ENCODE measurements at places on chromosomes 11 and 22.

DNA sequence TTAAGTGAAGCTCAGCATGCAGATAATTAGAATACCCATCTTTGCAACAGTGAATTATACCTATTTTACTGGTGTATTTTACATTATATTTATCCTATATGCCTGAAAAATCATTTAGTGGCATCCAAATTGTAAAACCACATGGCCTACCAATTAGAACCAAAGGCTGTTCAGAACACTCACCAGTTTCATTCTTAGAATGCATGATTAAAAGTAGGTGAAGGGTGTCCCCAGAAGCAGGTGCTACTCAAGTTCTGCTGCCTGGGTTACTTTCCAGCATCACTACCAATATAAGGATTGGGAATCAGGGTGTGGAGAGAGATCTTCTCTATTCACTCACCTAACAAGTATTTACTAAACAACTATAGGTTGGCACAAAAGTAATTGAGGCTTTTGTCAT, 103.3 kb downstream of the SGSM3 start:
- H3K4me3 ChIP-seq: no peak overlapping the region
- no peaks in the 10 kb centered on the region for H3K4me1 ChIP-seq
- H3K27ac ChIP-seq: no peak overlapping the region
- no peaks in the 10 kb centered on the region for H3K36me3 ChIP-seq
- H3K27me3 ChIP-seq: no peaks in the 10 kb centered on the region
- no peak for DNase-seq

DNA sequence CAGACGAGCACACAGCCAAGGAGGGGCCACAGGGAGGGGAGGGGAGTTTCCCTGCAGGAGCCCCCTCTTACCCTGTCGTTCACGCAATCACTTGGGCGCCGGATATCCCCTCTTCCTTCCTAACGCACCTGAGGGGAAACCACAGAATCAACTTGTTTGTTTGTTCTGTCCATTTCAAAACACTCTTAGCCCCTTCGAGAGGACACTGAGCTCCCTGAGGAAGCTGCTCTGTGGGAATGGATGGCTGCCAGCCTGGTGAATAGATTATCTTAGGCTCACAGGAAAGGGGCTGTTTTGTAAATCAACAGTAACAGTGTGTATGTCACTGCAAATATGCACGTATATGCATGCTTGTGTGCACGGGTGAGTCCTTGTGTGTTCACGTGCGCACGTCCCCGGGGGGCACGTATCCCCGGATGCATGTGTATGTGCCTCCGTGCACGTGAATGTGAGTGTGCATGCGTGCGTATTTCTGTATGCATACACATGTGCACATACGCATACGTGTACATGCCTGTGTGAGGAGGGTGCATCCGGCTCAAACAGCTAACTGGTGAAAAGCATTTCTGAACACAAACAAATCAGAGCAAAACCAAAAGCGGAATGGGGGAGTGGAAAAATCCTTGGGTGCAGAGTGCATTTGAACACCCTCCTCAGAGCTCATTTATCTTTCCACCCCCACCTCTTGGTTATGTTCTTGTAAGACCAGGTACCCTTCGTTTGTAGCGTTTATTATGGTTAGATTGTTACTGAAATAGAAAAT, 7.2 kb downstream of the ARSA start:
- DNase-seq: peak; percentile 97
- H3K4me1 ChIP-seq: peaks cover 36% of the 10 kb centered on the region
- no peaks in the 10 kb centered on the region for H3K27me3 ChIP-seq

DNA sequence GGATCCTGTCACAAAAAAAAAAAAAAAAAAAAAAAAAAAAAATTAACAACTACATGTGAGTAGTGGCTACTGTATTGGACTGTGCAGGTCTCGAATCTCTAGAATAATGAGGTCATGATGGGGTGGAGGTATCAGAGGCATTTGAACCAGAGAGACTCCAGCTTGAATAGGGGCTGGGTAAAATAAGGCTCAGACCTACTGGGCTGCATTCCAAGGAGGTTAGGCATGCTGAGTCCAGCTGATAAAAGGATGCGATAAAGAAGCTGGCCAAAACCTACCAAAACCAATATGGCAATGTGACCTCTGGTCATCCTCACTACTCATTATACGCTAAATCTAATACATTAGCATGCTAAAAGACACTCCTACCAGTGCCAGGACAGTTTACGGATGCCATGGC, 5.9 kb upstream of the PACSIN3 start:
- peaks cover 4% of the 10 kb centered on the region for H3K4me1 ChIP-seq
- H3K27ac ChIP-seq: no peak overlapping the region
- H3K4me3 ChIP-seq: no peak overlapping the region
- no peak for DNase-seq
- no peaks in the 10 kb centered on the region for H3K36me3 ChIP-seq
- peaks cover 9% of the 10 kb centered on the region for H3K27me3 ChIP-seq

GRCh38 chr11:36365907-36366306, 69.8 kb downstream of the PRR5L start:
- no peak overlapping the region for H3K27ac ChIP-seq
- no peaks in the 10 kb centered on the region for H3K36me3 ChIP-seq
- H3K27me3 ChIP-seq: no peaks in the 10 kb centered on the region
- H3K4me1 ChIP-seq: peaks cover 13% of the 10 kb centered on the region

GRCh38 chr11:3049430-3050243, 7.6 kb downstream of the CARS1 start:
- H3K27me3 ChIP-seq: no peaks in the 10 kb centered on the region
- no peak for DNase-seq
- H3K27ac ChIP-seq: peak overlapping the region; percentile 78
- H3K4me3 ChIP-seq: no peak overlapping the region

DNA sequence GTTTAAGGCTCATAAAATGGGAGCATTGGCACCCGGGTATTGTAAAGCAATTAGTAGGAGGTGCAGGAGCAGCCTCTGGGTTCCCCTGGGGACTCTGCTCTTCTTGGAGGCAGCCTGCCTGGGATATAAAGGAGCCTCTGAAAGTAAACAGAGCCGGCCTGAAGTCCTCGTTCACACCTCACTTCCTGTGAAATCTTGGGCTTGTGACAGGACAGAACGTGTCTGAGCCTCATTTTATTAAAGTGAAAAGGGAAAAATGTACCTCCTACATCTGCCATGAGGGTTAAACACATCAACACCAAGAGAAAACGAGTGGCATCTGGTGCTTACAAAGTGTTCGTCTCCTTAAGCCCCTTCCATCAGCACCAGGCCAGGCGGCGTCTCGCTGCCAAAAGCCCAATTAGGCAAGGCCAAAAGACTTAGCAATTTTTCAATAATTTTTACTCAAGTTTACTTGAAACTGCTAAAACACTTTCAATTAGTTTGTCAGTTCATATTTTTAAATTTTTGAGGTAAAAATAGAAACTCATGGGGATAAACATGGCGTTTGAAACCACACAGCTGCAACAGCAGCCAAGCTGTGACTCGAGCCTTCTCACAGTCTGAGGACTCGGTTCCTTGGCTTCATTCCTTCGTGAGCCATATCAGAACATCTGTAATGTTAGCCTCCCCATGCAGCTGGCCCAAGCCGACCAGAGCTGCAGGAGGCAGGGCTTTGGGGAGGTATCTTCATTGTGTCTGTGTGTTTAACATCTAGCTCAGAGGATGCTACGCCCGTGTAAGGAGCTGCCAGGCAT, 33.6 kb downstream of the MAP6 start:
- H3K4me1 ChIP-seq: no peaks in the 10 kb centered on the region
- DNase-seq: no peak
- H3K27me3 ChIP-seq: peaks cover 2% of the 10 kb centered on the region
- H3K27ac ChIP-seq: no peak overlapping the region
- no peak overlapping the region for H3K4me3 ChIP-seq
- H3K36me3 ChIP-seq: no peaks in the 10 kb centered on the region

GRCh38 chr11:77402218-77402556, 71.7 kb downstream of the PAK1 start:
- H3K27ac ChIP-seq: no peak overlapping the region
- no peaks in the 10 kb centered on the region for H3K36me3 ChIP-seq
- no peak for DNase-seq
- H3K4me3 ChIP-seq: no peak overlapping the region
- H3K27me3 ChIP-seq: no peaks in the 10 kb centered on the region
- no peaks in the 10 kb centered on the region for H3K4me1 ChIP-seq

DNA sequence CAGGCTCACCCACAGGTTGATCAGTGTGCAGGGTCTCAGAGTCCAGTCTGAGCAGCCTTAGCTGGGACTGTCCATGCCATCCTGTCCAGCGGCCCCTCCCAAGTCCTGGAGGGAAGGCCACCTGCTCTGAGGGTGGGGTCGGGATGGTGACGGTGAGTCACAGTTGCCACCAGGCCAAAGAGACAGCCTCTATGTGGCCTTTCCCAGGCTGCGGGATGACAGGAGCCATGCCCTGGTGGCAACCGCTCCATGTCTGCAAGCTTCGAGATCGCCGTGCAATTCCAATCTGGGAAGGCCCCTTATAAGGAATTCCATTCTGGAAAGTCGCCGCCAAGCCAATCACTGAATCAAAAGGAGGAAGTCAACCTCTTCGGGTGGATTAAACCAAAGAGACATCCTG, 47.5 kb downstream of the RTL6 start:
- H3K4me3 ChIP-seq: no peak overlapping the region
- DNase-seq: no peak
- no peak overlapping the region for H3K27ac ChIP-seq
- H3K36me3 ChIP-seq: no peaks in the 10 kb centered on the region
- no peaks in the 10 kb centered on the region for H3K27me3 ChIP-seq

GRCh38 chr11:94732617-94733281, 35.4 kb upstream of the AMOTL1 start:
- H3K27me3 ChIP-seq: no peaks in the 10 kb centered on the region
- H3K27ac ChIP-seq: no peak overlapping the region
- no peak for DNase-seq
- no peak overlapping the region for H3K4me3 ChIP-seq
- H3K4me1 ChIP-seq: no peaks in the 10 kb centered on the region

DNA sequence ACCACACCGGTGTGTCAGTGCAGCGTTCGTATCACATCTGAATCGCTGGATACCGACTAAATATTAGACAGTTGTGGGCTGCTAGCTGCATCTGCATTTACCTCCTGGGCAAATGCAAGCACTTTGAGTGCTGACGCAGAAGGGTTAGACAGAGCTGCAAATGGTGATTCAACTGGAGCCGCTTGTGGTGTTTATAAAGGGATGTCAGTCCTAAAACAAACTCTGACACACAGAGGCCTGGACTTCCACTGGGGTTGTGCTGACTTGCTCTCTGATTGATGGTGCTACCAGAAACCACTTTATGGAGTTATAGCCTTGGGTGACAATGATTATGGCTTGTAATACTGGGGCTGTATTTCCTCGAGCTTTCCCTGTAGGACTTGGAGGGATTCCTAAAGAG, 374.4 kb downstream of the NTM start:
- no peak overlapping the region for H3K4me3 ChIP-seq
- no peaks in the 10 kb centered on the region for H3K4me1 ChIP-seq
- no peaks in the 10 kb centered on the region for H3K27me3 ChIP-seq
- no peak overlapping the region for H3K27ac ChIP-seq

- H3K36me3 ChIP-seq: no peaks in the 10 kb centered on the region
- no peaks in the 10 kb centered on the region for H3K4me1 ChIP-seq
- DNase-seq: no peak
- H3K4me3 ChIP-seq: no peak overlapping the region
- no peak overlapping the region for H3K27ac ChIP-seq
- H3K27me3 ChIP-seq: no peaks in the 10 kb centered on the region
Observed at GRCh38 chr11:84413549-84413948, 1127.4 kb upstream of the CCDC90B start.

DNA sequence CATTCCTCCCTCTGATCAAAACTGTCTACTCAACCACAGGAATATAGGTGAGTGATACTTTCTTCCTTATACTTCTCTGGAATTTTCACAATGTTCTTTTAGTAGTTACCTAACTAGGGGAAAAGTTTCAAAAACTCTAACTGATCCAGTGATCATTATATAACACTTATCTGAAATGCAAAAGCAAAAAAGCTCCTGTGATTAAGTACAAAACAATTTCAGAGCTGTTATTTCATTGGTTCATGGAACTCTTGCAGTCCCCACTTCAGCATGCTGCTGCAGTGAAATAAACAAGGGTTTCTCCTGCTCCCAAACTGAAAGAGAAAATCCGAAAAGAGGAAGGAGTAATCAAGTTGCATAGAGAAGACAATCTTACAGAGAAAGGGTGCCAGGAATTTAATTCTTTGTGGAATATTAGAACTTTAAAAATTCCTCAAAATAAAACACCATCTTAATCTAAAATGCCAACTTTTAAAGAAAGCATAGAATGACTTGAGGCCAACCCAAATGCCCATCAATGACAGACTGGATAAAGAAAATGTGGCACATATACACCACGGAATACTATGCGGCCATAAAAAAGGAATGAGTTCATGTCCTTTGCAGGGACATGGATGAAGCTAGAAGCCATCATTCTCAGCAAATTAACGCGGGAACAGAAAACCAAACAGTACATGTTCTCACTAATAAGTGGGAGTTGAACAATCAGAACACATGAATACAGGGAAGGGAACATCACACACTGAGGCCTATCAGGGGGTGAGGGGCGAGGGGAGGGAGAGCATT, 20.3 kb downstream of the PPP2R1B start:
- H3K27me3 ChIP-seq: no peaks in the 10 kb centered on the region
- H3K27ac ChIP-seq: no peak overlapping the region
- no peak overlapping the region for H3K4me3 ChIP-seq
- peaks cover 71% of the 10 kb centered on the region for H3K36me3 ChIP-seq
- DNase-seq: no peak
- no peaks in the 10 kb centered on the region for H3K4me1 ChIP-seq

- no peaks in the 10 kb centered on the region for H3K36me3 ChIP-seq
- H3K4me1 ChIP-seq: peaks cover 22% of the 10 kb centered on the region
- H3K27ac ChIP-seq: no peak overlapping the region
- H3K27me3 ChIP-seq: no peaks in the 10 kb centered on the region
Observed at GRCh38 chr22:50318356-50318697, 8.5 kb downstream of the DENND6B start.

DNA sequence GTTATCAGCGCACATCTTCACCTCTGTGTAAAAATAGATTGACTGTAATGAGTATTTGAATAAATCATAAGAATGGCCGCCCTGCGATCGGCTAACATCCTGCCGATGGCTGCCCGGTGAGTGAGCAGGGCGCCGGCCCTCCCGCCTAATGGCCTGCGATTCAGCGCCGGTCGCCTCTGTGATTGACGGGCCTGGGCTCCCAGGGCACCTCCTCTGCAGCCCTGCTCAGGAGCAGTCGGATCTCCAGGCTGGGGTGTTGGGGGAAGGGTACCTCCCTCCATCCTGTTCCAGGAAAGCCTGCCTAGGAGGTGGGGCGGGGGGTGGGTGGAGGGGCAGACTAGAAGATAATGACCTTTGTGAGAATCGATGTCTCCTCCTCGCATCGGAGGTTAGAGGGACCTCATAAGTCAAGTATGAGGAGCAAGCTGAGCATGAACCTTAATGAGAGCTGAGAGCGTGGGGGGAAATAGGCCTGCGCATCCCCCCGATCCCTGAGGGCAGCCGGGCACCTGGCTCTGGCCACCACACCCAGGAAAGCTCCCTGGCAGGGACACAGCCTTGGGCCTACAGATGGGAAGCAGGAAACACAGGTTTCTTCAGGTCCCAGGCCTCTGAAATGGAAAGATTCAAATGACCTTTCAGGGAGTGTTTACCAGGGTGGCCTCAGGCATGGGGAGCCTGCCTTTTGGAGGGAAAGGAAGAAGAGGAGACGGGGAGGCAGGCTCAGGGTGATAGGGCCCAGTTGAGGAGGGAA, 71.7 kb downstream of the PKNOX2 start:
- DNase-seq: no peak
- no peak overlapping the region for H3K27ac ChIP-seq
- H3K4me1 ChIP-seq: no peaks in the 10 kb centered on the region
- H3K4me3 ChIP-seq: no peak overlapping the region

Measured in natural killer cell (primary cell).